C1 segment of cervical spinal cord (tissue), 14 donors: ENCODE measurements at places on chromosomes 16 and 17.

- no peak for DNase-seq
Measured at GRCh38 chr17:39676198-39676819, 8.1 kb downstream of the PNMT start.

GRCh38 chr17:34456121-34456520 lies 93.1 kb upstream of the CCL1 start:
- no peak for DNase-seq

DNA sequence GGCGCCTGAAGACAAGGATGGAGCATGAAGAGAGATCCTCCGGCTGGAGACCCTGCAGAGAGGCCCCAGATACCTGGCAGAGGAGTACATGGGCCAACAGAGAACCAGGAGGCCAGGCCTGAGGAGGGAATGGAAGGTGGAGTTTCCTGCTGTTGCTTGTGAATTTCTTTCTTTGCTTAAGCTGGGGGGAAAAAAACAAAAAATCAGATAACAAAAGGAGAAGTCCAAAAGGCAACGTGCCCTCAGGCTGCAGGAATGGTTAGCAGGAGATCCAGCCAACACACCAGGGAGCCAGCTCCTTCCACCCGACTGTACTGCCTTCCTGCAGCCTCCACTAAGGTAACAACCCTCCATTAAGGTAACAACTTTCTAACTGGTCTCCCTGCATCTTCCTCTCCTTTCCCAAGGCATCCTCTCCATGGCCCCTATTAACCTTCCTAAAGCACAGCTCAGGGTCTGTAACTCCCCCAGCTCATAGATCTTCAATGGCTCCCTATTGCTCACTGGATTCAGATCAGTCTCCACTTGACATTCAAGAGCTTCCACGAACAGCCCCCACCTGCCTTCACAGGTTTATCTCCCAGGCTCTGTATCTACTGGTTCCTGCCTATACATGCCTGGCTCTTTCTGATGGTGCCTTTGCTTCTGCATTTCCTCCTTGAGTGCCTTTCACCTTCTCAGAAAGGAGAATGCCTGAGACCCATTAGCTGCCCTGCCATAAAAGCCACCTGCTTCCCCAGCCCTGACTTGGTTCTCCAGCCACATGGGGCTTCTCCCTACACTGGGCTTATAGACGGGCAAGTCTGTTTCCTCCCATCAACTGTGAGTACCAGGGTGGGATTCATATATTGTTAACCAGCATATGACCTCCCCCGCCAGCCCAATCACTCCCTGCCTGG lies 725 bp upstream of the ARL5C start:
- DNase-seq, result no peak

GRCh38 chr17:67994817-67995569 lies 1.3 kb downstream of the C17orf58 start:
- peak; percentile 75 for DNase-seq

DNA sequence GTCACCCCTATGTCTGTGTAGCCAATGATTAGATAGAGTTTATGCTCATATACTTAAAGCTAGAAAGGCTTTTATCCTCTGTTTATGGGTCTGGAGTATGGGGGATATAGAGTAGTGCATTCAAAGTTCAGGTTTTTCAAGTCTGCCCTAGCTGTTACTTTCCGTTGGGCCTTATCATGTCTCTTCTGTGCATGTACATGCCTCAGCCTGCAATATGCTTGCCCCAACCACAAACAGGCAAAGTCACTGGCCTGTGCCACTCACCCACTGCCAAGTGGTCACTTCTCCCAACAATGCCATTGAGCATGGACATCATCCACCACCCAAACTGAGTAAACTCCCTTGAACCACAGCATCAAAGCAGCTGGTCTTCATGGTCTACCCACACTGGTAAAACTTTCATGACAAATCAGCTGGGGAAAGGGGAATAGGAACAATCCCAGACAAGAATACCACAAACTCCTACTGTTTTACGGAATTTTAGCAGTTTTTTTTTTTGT lies 70.3 kb upstream of the C17orf78 start:
- DNase-seq, result no peak

GRCh38 chr17:61547113-61547512 lies 43.9 kb downstream of the NACA2 start:
- no peak for DNase-seq

- DNase-seq, result no peak
Measured at GRCh38 chr16:5323284-5324141, 225.9 kb upstream of the EEF2KMT start.

DNA sequence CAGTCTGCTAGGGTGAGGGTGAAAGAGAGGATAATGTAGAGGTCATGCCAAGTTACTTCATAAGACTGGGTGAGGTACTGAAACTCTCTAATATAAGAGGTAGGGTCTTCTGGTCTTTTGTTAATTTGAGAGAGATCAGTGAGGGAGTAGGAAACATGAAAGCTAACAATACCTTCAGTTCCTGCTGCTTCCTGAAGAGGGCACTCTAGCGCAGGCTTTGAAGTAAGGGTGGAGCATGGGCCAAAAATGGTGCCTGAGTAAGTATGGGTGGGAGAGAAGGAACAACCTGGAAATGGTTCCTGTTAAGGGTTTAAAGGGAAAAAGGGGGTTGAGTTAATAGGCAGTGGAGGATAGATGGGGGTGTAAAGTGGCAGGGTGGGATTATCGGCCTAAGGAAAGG lies 2449.5 kb downstream of the TP53TG3F start:
- DNase-seq, result no peak

- DNase-seq, result no peak
Measured at GRCh38 chr17:8558144-8558543, 72.4 kb downstream of the MYH10 start.

- no peak for DNase-seq
Measured at GRCh38 chr17:46011711-46012505, 12.9 kb downstream of the STH start.

- no peak for DNase-seq
Measured at GRCh38 chr16:49366669-49367068, 6.9 kb upstream of the C16orf78 start.

DNA sequence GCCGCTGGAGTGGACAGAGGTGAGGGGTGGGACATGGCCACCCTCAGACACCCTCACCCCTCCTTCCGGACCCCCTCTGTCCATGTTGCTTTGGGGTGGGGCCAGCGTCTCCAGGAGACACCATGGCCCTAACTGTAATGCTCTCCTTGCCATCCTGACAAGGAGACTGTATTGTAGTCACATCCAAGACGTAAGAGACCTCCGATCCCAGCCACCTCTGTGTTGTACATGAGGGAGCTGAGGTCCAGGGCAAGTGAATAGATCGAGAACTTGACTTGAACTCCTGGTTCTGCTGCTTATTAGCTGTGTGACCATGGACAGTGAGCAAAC lies 30.2 kb downstream of the POLR3E start:
- no peak for DNase-seq

DNA sequence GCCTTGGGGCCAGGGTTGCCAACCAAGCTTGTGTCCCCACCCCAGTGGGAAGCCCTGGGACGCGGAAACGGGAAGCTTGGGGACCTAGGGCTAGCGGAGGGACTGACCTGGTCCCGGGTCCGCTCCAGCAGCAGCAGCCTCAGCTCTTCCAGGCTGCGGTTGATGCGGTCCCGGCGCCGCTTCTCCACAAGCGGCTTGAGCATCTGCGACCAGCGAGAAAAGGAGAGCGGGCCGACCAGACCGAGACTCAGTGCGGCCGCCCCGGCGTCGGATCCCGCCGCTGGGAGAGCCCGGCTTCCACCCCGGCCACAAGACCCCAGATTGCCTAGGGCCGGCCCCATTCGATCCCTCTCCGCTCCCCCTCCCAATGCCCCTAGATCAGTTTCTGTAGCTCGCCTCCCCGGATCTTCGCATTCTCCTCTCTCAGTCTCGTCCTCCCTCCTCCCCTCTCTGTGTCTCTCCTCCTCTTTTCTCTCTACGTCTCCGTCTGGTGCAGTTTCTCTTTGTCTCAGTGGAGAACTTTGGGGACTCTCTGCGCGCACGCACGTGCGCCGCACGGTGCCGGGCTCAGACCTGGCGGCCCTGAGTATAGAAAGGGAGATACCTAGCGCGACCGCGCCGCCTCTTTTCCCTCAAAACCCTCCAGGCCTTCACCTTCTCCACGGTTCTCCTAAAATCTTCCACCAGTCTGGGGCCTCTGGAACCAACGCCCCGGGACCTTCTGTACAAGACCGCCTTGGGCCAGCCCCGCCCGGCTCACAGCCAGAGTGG lies 797 bp downstream of the HES7 start:
- peak; percentile 35 for DNase-seq

DNA sequence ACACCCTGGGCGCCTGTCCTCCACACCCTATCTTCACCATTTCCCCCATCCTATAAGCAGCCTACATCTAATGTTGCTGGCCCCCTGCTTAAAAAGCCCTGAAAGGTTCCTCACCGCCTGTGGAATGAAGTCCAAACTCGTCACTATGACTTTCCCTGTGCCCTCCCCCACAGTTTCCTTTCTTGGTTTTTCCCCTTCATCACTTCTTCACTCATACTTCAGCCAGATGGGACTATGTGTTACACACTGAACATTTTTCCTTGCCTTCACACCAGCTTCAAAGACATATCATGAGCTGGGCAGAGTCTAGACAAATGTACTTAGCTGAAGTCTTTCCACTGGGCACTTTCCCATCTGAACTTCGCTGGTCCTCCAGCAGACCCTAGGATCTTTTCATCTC lies 1.5 kb upstream of the MARCHF10 start:
- DNase-seq, result no peak

DNA sequence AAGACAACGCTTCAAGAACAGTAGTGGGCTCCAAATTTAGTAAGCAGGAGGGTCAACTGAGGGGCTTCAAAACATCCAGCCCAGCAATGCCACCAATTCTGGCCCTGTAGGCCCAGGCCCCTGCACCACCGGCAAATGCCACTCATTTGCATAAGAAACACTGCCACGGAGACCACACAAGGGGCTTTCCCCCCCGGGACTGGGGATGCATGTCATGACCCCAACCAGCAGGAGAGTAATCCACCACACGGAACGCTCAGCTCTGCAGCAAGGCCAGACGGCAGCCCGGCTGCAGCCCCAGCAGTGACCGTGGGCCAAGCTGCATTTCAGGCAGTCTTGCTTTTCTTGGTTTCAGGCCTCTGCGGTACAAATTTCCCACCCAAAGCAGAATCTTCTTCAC lies 14.1 kb downstream of the TMEM11 start:
- DNase-seq, result no peak

GRCh38 chr17:1573932-1574696 lies 11.5 kb upstream of the PITPNA start:
- peak; percentile 71 for DNase-seq

- DNase-seq, result no peak
Measured at GRCh38 chr17:80160536-80160935, 9.3 kb upstream of the CARD14 start.
